ENCODE measurements at places on chromosomes 13 and 19. TPM values are rescaled to one million over a fixed set of nuclear protein-coding genes. Genes with fewer than 3 reads are reported as not detected.

DNA sequence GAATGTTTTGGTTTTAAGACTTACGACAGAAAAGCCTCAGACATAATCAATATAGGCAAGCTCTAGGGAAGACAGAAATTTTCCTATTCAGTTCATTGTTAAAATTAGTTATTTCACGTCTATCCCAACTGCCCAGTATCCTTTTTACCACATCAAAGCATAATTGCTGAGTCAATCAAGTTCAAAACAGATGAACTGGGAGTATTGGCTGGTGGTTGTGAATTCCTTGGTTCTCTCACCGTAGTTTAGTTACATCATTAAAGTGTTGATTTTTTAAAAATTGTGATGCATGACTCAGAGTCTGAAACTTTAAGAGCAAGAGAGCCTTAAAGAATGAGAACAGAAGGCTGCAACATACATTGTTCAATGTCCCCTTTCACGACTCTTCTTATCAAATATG, 143.3 kb upstream of the FREM2 start:
- DNase-seq: no peak

- no peak for DNase-seq
Observed at GRCh38 chr13:32206097-32206740, 108.9 kb downstream of the ZAR1L start.

GRCh38 chr13:24822640-24823039, 58.7 kb downstream of the RNF17 start:
- DNase-seq: no peak

DNA sequence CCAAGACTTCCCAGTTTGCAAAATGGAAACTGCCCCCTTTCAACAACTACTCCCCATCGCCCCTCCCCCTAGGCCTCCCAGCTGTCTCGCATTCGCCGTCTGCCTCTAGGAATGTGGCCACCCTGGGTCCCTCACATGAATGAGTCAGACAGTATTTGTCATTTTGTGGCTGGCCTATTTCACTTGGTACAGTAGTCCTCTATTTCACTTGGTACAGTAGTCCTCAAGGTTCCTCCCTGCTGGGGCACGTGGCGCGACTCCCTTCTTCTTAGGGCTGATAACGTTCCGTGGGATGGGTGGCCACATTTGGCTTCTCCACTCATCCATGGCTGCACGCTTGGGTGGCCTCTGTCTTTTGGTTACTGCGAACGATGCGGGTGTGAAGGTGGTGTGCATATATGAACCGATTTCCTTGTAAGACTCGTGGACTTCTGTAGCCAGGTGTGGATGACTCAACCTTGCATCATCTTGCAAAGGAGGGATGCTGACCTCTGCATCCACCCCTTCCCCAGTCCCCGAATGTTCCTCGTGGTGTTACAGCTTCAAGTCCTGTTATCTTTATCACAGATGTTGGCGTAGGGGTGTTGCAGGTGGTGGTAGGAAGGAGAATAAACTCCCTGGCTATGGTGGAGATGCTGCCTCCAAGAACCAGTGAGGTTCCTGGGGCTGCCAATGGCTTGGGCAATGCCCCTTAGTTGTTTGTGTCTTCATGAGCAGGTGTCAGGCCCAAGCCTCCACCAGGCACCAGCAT, 112.1 kb upstream of the SOX1 start:
- DNase-seq: no peak

DNA sequence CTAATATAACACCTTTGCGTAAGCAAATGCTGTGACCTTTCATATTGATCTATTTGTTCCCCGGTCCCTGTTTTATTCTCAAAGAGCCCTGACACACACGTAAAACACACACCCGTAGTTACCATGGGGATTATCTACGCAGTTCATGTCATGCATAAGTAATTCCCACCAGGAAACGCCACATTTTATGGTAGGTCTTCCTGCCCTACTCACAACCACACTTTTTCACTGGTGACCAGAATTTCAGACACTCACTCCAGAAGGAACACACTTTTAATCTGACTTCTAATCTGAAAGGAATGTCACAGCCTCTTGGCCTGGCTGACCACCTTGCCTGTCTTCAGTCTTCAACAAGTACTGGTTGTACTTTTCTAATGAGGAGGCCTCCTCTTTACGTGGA, 46.8 kb downstream of the SLC7A1 start:
- no peak for DNase-seq

GRCh38 chr19:54473071-54473891, at the start of gene CDC42EP5:
TSS of gene CDC42EP5 (minus strand) at chr19:54473296. CDS start at chr19:54465547, 7,749 bp downstream.
- peak; percentile 95 for DNase-seq

The SHD gene
- total RNA-seq: not detected

The RNF225 gene
- total RNA-seq: 49.2 TPM

The TMEM91 gene
- 25.4 TPM for total RNA-seq

The R3HDM4 gene
- 70.8 TPM for total RNA-seq
